AG04450 (cell line): ENCODE measurements at places on chromosomes 4 and X.

DNA sequence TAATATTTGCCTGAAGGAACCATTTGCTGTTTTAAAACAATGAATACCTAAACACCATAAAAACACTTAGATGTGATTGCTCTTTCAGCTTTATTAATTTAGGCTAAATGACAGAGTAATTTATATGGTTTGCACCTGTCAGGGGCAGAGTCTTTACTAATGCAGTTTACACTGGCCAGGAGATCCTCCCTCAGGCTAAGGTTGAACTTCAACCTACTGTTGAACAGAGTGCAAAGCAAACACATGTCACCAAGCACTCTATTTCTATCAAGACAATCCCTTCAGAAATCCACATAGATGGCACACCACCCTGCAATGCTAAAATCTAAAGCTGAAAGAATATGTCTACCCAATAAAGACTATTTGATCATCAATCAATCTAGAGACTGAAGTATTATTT is 147.3 kb downstream of the KLHL13 start:
- no peak for DNase-seq

GRCh38 chrX:50691820-50692219 is 122.2 kb downstream of the SHROOM4 start:
- DNase-seq = peak; percentile 3

DNA sequence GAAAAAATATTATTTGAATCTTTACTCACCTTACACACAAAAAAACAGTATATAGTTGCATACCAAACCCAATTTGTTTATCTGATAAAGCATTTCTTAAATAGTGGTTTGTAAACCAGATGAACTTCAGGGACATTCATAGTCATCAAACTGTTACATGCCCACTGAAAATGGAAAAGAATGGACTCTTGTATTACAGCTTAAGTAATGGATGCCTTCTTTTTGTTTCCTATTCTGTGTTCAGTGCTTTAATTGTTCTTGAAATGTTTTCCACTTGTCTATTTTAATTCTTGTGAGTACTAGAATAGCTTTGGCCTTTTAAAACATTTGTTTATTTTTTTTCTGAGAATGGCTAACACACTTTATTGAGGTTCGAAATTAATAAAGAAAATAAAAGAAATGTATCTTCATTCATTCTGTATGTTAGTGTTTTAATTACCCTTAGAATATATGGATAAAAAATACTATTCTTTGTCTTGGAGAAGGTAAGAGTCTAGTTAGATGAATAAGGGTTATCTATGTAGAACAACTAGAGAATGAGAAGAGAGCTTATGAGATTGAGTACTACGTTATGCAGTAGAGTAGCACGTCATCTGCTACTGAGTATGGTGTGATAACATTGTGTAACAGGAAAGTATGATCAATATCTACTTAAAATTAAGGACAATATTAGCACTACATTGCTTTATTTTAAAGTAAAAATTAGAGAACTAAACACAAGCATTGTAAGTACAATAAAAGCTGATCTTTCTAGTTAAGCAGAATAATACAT is 9.9 kb downstream of the CPEB2 start:
- DNase-seq = no peak

DNA sequence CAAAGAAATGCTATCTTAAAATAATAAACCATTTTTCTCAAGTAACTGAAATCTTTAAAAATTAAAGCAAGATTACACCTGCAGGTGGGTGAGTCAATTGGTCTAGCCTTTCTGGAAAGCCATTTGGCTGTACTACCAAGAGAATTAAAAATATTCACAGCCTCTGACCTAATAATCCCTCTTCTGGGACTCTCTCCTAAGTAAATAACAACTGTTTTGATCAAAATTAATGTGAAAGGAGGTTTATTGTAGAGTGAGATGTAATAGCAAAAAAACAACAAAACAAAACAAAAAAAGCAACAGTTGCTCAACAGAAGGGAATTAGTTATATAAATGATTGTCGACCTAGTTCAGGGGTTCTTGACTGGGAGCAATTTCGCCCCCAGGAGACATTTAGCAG is 89.0 kb downstream of the GEMIN8 start:
- no peak for DNase-seq

DNA sequence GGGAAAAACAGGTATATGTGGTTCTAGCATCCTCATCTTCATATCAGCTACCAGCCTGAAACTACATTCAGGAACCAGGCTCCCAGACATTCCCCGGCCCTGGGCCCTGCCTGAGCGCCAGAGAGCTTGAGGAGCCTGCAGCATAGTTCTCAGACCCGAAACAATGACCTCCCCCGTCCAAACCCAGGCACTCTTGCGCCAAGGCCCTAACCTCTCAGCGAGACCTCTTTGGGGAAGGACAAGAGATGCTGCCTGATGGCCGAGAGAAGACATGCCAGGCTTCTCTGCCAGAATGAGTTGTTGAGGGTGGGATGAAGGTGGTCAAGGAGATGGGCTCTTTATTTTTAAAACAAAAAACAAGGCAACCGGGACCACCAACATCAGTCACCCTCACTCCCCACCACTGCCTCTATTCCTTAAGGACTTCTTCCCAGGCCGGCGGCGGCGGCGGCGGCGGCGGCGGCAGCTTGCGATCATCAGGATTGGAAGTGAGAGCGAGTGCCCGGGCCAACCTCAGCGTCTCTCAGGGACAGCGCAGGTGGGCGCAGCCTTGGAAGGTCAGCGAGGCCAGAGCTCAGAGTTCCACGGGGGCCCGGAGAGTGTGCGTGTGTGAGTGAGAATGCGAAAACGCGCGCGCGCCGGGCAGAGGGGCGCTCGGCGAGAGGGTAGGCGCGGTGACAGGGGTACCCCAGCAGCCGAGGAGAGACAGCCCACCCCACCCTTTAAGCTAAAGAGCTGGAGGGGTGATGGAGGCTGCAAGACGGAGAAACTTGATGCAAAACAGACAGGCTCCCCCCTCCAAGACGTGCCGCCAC is 601 bp downstream of the INPP4B start:
- DNase-seq = no peak

DNA sequence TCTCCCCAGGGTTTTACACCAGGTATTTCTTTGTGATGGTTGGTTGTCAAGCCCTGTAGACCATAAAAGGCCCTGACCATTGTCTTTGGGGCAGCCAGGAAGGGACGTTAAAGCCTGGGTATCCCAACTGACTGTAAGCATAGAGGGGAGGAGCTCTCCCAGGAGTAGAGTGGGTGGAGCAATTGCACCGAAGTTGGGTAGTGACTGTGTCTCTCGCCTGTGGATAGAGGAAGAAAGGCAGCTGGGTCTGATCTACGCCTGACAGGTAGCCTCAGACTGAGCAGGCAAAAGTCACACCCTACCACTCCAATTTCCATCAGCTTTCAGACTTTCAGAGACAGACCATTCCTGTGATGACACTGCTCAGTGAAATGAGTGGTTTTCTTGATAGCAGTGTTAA is 123.3 kb downstream of the KLHL8 start:
- DNase-seq = no peak

DNA sequence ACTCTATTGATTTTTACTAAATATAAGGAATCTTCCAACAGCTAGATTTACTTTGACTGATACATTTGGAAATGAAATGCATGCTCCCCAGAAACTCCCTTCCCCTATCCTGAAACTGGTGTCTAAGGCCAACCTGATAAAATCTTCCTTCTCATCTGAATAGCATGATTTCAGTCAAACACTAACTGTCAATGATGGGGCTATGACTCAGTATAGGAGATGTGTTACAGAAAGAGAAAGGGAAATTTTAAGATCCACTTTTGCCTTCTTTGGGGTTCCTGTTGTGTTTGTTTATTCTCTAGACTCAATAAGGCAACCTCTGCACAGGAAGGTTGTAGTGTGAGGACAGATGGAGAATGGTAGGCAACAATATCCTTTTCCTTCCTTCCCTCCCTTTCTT is 160.7 kb downstream of the MOSPD2 start:
- DNase-seq = no peak
